ENCODE measurements at places on chromosomes 2 and 18.

- no peak for DNase-seq
Measured at GRCh38 chr2:129117434-129117833, 798.8 kb upstream of the HS6ST1 start.

DNA sequence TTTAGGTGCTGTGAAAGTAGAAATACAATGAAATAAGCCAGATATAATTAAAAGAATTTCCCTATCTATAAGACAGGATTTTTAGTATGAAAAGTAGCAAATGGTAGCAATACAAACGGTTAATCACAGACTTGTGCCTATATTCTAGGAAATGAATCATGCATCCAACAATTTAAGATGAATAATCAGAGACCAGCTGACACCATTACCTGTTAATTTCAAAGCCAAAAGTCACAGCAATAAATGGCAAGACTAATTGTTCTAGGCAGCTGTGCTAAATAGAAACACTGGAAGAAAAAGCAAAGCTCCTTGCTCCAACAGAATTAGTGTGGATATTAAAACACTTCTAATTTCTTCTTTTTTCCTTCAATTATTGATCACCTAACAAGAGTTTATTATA, 35.1 kb upstream of the MPP4 start:
- no peak for DNase-seq

DNA sequence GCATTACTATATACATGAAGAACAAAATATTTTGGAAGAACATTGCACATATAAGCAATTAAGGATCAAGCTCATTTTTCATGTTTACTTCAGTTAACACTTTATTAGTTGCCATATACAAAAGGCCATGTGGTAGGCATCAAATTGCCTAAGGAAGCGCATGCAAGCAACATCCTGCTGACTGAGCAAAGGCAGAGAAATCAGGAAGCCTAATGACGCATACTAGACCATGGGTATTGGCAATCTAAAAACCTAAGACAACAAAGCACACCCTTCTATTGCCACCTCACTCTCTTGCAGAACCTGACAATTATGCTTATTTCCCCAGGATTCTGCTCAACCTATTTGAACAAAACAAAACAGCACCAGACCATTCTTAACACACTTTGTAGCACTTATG, 171.9 kb downstream of the STK39 start:
- DNase-seq: no peak

- no peak for DNase-seq
Measured at GRCh38 chr2:217086718-217087117, 226.9 kb upstream of the TNP1 start.

DNA sequence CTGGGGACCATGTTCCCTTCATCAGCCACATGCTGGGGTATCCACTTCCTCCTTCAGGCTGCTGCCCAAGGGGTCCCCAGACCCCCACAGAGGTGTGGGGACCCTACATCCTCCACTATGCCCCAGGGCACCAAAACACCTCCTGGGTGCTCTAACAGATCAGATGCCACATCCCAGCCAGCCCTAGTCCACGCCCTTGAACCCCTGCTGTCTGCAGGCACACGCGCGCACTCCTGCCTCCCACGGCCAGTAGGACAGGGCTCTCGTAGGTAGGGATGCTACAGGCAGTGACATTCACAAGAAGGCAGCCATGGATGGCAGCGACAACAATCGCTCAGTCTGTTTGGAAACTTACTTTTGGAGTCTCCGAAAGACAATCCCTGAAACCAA, 3.0 kb upstream of the GPC1 start:
- DNase-seq: no peak

DNA sequence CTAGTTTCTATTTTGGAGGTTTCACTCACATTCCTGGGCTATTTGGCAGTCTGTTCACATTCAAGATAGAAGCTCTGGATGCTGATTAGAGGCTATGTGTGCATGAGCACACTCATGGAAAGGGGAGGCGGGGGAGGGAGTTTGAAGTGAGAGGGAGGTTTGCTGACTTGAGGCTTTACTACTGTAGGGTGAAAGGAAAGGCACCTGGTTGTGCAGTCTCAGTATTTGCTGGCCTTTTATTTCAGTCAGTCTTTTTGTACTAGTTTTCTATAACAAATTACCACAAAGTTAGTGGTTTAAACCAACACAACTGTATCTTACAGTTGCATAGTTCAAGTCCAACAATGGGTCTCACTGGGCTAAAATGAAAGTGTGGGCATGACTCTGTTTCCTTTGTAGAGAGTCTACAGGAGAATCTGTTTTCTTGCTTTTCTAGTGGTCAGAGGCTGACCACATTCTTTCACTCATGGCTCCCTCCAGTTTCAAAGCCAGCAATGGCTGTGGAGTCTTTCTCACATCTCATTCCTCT, 47.7 kb upstream of the NR4A2 start:
- DNase-seq: no peak

DNA sequence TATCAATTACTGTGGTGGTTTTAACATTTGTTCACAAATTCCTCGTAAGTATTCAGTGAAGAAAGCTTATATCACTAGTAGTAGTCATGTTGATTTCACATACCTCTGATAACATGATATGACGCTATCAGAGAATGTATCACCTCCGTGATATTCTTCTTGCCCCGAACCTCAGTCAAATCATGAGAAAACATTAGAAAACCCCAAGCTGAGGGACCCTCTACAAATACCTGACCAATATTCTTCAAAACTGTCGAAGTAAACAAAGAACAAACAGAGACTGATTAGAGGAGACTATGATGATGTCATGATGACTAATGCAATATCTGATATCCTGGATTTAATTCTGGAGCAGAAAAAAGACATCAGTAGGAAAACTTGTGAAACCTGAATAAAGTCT, 85.6 kb upstream of the SPOPL start:
- DNase-seq: no peak

- DNase-seq: no peak
Measured at GRCh38 chr2:105537920-105538319, 139.1 kb upstream of the FHL2 start.

DNA sequence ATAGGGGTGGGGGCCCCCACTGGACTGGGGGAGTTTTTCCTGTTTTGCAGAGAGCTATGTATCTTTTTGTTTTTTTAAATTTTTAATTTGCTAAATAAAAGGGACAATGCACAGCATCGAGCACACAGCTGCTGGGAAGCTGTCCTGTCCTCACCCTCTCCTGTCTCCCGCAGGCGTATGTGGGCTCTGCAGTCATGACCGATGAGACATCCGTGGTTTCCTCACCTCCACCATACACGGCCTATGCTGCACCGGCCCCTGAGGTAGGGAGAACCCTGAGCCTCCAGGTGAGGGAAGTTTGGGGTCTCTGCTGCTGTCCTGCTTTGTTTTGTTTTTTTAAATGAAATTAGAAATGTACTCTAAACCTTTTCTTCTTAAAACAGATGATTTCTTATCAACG, 27.6 kb downstream of the PLEKHB2 start:
- DNase-seq: no peak

DNA sequence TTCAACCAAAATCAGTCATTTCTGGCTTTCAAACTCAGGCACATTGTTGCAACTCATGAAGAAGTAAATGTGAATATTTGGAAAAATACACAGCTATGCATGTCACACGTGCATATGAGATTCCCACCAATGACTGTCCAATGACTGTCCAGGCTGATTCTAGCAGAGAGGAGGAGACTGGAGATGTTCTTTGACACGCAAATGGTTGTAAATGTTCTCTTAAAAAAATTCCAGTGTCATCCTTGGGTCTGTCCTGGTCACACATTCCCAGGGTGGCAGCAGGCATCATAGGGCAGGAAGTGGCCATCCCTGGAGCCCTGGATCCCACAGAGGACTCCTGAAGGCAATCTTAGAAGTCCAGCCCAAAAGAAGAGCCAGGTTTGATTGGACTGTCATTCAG, 40.9 kb downstream of the TWIST2 start:
- DNase-seq: no peak

DNA sequence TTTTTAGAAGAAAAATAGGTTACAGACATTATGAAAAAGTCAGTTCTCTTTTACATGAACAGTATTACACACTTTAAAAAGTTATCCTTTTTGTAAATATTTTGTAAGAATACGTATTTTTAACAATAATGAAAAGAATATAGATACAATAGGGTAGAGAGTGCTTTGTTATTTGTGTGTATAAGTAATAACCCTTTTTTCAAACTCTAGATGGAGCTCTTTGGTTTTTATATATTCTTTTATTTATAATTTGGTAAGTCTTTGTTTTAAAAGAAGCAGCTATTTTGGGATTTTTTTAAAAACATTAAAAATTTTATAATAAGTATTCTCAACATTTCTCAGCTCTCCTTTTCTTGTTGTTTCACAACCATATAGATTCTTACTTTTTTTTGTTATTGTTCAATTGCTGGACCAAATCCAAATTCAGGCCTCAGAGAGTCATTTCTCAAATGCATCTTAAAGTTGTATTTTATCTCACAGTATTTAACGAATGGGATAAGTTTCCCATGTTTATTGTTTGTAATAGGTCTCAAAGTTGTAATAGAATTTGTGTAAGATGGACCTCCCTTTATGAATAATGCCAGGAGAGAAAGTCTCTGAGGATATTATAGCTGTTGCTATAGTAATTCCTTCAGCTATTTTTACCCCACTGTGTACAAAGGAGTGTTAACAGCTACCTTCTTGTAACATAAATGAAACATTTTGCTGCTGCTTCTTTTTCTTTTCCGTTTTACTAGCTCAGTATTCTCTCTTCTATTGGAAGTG, 46.4 kb downstream of the ACYP2 start:
- no peak for DNase-seq

GRCh38 chr18:35215026-35215425, 25.8 kb upstream of the ZNF397 start:
- DNase-seq: no peak

GRCh38 chr18:76499637-76500340, 4.7 kb upstream of the ZNF516 start:
- DNase-seq: peak; percentile 94

DNA sequence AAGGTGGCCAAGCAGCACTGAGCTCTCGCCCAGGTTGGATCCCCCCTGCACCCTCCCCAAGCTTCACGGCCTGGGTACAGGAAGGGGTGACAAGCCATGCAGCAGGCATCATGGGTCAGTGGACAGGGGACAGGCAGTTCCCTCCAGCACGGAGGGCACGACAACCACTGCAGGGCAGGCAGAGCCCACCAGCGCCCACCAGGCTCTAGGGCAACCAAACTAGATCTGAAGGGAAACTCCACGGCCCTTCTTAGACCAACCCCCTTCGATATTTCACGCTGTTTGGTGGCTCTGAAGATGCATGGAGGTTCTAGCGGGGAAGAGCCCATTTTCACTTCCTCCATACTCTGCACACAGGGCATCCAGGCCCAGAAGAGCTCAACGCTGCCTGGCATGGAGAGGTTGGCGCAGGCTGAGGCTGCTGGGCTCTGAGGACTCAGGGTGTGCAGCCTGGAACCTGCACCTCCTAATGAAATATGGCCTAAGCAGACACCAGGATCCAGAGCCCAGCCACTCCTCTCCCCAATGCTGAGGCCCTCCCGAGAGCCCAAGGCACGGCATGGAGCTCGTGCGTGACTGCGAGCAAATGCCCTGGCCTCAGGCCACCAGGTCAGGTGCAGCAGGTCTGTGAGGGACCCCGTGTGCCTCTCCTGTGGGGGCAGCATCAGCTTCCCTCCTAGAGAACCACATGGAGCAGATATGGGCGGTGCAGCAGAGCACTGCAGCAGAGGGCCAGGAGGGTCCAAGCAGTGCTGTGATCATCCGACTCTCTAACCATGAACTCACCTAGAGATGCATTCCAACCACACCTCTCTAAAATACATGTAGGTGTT, 8.7 kb upstream of the MTERF4 start:
- no peak for DNase-seq

- DNase-seq: no peak
Measured at GRCh38 chr2:226079196-226079595, 679.7 kb downstream of the NYAP2 start.

DNA sequence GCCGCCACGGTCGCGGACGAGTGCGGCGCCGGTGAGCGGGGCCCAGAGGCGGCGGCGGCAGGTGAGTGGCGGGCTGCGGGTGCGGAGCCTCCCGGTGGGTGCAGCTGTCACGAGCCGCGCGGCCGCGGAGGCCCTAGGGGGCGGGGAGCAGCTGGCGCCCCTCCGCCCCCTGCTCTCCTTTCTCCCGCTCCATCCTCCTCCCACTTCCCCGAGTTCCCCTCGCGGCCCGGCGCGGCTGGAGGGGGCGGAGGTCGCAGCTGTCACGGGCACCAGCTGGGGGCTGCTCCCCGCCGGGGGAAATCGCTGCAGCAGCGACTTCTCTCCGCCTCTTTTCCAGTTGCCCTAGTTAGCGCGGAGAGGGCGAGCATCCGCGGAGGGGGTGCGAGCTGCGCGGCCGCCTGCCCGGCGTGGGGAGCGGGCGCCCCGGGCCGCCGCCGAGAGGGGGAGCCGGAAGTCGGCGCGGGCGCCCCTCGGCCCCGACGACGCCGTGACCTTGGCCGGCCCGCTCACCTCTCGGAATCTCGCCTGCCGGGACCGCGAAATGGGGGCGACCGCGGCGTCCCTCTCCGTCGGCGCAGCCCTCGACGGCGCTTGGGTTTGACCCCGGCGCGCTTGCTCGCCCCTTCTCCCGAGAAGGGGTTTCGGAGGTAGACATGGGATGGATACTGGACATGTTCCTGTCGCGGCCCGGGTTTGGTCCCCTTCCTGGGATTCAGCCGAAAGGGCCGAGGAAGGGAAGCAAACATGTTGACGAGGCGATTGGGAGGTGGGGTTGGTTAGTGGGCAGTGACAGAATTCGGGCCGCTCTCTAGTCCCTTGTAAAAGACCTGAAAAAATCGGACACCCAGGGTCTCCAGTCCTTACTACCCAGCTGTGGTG, 727 bp downstream of the NCOA1 start:
- DNase-seq: peak; percentile 56

- peak; percentile 44 for DNase-seq
Measured at GRCh38 chr18:321865-322467, 54.1 kb upstream of the THOC1 start.

- DNase-seq: no peak
Measured at GRCh38 chr2:226183550-226183949, 616.1 kb downstream of the IRS1 start.

- DNase-seq: no peak
Measured at GRCh38 chr2:98912221-98912851, 23.7 kb downstream of the CRACDL start.

DNA sequence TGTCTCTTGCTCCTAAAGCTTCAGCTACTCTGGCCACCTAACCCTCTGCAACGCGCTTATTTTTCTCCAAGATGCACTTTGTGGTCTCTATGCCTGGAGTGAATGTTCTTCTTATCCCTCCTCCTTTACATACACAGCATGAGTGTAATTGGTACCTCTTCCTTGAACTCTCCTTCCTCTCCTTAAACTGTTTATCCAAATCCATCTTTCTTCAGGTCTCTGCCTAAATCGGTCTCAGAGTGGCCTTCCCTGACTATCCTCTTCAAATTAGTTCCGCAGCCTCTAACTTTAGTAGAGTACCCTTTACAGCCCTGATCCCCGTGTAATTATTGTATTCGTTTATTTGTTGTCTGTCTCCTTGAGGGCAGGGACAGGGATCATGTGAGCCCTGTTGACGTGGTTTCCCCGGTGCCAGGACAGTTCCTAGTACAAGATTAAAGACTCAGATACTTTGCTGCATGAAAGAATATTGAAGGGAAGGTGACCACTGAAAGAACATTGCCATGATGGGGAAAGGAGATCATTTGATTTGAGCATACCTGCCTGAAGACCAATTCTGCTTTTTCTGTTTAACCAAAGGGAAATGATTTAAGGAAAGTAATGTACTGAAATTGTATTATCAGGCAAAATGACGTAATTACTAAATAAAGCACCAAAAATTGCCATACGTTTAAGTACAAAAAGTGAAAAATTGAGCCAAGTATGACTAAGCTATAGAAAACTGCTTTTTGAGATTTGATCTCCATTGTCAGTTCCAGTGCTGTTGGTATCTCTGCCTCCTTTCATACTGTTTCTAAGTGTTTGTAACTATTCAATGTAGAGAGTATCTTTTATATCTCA, 1.2 kb downstream of the CNOT9 start:
- DNase-seq: peak; percentile 50
